ENCODE measurements at places on chromosomes 1 and 21.
A peak's percentile ranks its signal among the peaks of the same experiment; 100 is the strongest.

DNA sequence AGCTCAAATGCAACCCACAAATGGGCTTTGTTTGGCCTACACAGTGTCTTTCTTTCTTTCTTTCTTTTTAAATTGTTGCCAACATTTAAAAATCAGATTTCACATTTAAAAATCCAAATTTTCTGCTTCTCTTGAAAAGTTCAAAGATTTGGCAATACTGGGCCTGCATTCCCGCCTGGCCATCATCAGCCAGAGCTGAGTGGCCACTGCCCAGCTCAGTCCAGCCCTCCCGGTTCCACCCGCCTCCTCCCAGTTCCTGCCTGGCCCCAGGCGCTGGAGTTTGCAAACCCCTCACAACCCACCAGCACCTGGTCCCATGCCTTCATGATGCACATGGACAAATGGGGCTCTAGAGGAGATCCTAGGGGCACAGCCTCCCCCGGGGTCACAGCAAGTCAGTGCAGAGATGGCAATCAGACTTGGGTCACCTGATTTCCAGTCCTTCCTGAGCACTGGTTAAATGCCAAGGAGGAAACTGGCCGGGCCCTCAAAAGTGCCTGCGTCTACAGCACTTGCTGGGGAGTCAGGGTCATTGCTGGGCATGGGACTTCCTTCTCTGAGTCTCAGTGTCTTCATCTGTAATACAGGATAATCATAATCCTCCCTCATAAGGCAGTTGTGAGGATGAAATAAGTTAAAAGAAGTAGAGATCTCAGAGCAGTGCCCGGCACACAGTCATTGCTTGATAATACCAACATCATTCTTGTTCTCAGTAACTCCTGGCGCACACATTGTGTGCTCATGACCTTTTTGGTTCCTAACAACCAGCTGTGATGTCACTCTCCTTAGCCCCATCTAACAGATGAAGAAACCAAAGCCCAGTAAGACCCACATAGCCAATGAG lies 41.0 kb upstream of the LAPTM5 start:
- DNase-seq: no peak

DNA sequence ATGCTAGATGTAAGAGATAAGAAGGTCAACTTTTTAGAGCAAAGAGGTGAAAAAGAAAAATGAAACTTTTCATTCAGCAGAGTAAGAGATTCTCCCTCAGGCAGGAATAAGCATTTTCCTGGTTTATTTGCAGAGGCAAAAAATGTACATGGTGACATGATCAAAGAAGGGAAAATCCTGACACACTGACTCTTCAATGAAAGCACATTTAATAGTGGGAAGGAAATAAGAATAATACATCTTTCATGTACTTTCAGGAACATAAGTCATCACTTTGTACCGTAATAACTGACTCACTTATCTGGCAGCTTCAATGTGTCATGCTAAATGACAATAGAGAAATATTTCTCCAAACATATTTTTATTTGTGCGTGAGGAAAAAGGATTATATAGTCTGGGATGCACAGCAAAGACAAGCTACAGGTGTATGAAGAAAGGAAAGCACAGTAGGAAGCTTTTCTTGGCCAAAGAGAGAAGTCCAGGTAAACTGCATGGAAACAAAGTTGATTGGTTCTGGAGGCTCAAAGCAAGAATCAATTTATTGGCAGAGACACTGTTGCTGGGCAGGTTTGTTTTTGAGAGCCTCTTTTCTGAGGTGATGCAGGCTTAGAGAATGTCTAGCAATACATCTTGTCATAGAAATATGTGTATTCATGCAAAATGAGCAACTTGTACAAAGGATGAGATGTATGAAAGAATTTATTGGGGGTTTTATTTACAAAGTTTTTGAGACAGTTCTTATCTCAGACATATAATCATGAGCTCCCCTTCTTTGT lies 1409.0 kb downstream of the PLA2G4A start:
- no peak for DNase-seq

- DNase-seq: no peak
Observed at GRCh38 chr1:229015806-229016205, 255.1 kb upstream of the RAB4A start.

GRCh38 chr1:16078925-16079656 lies 5.6 kb upstream of the FAM131C start:
- DNase-seq: peak; percentile 71

- no peak for DNase-seq
Observed at GRCh38 chr1:40944326-40944725, 35.2 kb upstream of the CTPS1 start.

DNA sequence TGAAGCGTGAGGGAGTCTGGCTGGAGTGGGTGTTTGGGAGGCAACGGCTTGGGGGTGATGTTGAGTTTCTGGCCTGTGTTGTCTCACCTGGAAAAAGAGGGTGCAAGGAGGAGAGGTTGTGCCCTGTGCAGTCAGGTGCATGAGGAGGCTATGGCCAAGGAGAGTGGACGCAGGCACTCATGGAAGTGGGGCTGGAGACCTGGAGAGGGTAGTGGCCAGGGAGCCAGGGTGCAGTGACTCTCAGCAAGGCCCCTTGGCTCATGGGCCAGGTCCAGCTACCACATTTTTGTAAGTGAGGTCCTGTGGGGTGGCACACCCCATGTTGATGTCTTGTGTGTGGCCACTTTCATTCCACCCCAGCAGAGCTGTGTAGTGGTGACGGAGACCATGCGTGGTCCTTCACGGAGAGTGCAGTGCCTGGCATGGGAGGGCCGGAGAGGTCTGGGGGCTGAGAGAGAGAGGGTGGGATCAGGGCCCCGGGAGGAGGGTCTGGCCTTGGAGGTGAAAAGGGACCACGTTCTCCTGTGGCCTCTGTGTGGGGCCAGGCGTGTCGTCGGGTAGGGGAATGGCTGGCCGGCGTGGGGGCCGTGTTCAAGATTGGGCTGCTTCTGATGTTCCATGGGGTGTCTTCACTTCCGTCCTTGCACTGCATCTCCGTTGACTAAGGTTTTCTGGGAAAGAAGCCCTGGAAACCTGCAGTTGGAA lies 6.1 kb downstream of the SNAP47 start:
- DNase-seq: no peak

GRCh38 chr1:178942285-178943198 lies 71.7 kb upstream of the ANGPTL1 start:
- DNase-seq: no peak

All from stimulated activated CD4-positive, alpha-beta T cell treated with anti-CD3 and anti-CD28 coated beads, TNF-alpha, amount 100 ng/mL, for 24 hours (primary cell).